ENCODE measurements at places on chromosomes 4 and X. TPM values are rescaled to one million over a fixed set of nuclear protein-coding genes. Genes with fewer than 3 reads are reported as not detected.

GRCh38 chrX:15301924-15302323 lies 13.5 kb downstream of the ASB11 start:
- no peak for DNase-seq

The RBMXL3 gene
- not detected for polyA plus RNA-seq

GRCh38 chr4:167117273-167117672 lies 117.0 kb downstream of the SPOCK3 start:
- no peak for DNase-seq

DNA sequence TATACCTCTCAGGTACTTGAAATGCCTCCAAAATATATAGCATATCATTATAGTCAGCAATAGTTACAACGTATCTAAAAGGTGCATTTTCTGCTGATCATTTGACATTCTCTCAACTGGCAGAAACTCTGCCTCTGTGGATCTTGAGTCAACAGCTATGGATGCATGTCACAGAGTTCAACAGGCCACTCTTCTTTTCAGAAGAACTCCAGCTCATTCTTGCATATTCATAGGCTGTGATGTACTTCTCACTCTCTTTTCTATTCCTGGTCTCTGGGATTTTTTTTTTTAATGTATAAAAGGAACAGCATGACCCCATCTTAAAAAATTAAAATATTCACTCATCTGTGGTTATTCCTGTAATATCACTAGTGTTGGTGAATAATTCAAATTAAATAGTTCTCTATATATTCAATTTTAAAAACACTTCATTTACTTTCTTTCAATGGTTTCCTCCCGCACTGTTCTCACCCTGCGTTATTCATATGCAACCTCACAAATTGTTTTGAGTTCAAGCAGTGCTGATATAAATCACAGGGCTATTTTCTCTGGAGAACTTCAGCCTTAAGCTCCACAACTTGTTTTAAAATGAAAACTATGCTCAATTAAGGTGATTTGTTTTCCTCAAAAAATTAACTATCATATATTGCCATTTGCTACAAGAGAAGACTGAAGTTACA lies 1111.2 kb upstream of the ADGRL3 start:
- no peak for DNase-seq

GRCh38 chr4:86448871-86449270 lies 89.0 kb upstream of the MAPK10 start:
- no peak for DNase-seq

The CORIN gene
- 1.4 TPM for polyA plus RNA-seq

DNA sequence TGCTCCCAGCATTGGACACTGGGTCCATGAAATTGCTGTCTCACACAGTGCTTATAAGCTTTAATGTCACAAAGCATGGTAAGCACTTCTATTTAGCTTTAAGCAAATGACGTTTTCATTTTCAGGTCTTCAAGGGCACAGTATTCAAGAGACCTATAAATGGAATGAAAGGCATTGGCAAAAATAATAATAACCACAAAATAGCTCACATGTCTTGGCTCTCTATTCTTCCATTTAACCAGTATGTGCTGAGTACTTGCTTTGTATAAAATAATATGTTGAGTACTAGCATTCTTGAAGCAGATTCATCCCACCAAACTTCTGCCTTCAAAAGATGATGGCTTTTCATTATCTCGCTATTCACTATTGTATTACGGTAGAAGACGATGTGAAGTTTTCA lies 203.0 kb downstream of the ADAMTS3 start:
- DNase-seq = no peak

GRCh38 chr4:122003335-122003734 lies 51.5 kb upstream of the TRPC3 start:
- no peak for DNase-seq

The RS1 gene
- not detected for polyA plus RNA-seq

DNA sequence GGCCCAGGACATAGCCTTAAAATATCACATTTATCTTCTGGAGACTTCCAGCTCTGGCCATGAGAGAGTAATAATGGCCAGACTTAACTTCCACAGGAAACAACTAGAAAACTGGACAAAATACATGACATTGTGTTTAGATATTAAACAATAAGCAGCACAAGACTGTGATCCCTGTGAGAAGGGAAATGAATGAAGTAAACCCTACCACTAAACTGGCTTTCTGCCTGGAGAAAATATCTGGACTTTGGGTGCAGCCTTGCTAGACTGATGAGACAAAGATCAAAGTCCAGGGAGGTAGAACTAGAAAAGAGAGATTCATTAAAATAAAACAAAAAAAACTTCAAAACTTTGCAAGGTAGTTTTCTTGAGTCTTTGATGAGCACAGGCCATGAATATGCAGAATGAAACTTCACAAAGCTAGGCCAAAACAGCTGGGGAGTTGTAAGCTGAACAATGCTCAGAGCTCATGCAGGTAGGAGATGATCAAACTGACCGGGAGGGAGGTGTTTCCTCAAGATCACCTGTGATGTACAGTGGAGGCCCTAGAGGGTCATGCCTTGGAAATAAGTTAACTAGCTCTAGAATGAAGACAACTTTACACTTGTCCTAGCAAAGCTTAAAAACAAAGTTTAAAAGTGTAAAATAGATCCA lies 147.0 kb upstream of the SH3RF1 start:
- DNase-seq = no peak

DNA sequence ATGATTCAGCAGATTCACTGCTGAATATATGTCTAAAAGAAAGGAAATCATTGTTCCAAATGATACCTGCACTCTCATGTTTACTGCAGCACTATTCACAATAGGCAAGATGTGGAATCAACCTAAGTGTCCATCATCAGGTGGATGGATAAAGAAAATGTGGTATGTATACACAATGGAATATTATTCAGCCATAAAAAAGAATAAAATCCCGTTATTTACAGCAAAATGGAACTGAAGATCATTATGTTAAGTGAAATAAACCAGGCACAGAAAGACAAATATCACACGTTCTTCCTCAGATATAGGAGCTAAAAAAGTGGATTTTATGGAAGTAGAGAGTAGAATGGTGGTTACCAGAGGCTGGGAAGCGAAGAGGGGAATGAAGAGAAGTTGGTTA lies 130.4 kb downstream of the STIM2 start:
- no peak for DNase-seq

DNA sequence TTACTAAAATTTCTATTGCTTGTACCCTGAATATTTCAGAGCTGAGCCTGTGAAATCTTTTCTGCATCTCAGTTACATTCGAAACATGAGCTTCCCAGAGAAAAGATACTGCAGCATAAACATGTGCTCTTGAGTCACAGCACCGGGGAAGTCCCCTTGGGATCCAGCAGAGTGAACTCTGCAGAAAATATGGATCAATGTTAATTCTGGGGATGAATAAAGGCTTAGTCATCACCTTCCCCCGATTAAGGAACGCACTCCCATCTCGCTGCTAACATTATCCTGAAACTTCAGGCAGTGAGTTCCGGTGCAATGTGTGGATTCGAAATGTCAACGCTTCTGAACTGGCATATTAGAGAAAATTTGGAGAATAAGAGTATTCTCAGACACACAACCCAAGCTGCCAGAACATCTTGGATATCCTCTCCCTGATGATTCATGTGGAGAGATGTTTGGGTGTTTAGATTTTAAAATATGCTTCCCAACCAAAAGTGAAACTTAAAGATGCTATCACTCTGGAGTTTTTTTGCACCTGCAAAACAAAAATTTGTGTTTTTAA lies 90.8 kb downstream of the IRF2 start:
- DNase-seq = no peak

GRCh38 chrX:138858438-138858837 lies 146.9 kb upstream of the FGF13 start:
- DNase-seq = no peak

- no peak for DNase-seq
These were observed 42.3 kb upstream of the ANK2 start for GRCh38 chr4:113007151-113007550.

GRCh38 chr4:24368801-24369200 lies 215.6 kb downstream of the DHX15 start:
- no peak for DNase-seq

DNA sequence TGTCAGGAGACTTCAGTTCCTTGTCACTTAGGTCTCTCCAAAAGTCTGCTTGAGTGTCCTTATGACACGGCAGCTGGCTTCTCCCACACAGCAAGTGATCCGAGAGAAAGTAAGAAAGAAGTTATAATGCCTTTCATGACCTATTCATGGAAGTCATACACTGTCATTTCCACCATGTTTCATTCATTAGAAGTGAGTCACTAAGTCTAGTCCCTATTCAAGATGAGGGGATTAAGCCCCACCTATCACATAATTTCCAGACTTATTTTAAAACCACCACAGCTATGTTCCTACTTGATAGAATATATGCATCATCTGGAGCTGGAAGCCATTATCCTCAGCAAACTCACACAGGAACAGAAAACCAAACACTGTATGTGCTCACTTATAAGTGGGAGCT lies 25.2 kb upstream of the COL25A1 start:
- DNase-seq = no peak

The CLDN34 gene
- polyA plus RNA-seq = not detected

- DNase-seq = no peak
These were observed 113.9 kb downstream of the GPR143 start for GRCh38 chrX:9651737-9652136.
